ENCODE measurements at places on chromosomes 5 and 9.

DNA sequence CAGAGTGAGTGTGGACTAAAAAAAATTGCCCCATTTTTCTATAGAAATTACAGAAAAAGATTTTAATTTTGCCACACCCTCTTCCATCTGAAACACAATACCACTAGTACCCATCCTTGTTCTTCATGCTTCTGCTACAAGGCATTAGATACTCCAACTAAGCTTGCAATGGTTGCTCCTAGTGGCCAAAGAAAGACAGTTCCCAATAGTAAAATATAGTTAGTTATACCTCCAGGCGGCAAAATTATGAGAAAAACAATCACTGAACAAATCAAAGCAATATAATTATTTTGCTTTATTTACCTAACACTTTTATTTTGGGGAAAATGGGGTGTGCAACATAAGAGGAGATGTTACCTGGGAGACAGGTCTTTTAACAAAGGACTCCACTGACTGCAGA, 101.2 kb downstream of the RAPGEF6 start:
- DNase-seq = no peak

- no peak for DNase-seq
Measured at GRCh38 chr9:114486205-114486963, 18.9 kb downstream of the WHRN start.

- no peak for DNase-seq
Measured at GRCh38 chr5:155906046-155906445, 420.9 kb upstream of the SGCD start.

DNA sequence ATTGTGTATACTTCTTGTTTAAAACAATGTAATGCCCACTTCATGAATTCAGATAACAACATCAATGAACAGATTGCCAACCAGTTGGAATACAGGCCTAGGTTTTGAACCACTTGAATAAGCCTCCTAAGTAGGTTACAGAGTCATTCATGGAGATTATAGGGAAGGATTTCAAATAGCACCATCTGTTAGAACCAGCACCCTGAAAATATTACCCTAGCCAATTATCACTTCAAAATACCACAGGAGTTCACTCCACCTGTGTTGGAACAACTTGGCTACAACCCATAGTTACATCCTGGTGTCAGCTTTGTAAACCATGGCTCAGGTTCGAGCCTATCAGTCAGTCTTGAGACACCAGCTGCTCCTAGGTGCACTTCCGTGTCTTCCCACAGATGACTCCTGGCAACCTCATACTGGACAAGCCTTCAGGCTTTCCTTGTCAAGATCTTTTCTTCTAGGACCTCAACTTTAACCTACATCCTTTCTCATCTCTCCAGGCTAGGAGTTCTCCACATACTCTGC, 350.0 kb downstream of the DEPDC1B start:
- DNase-seq = no peak

DNA sequence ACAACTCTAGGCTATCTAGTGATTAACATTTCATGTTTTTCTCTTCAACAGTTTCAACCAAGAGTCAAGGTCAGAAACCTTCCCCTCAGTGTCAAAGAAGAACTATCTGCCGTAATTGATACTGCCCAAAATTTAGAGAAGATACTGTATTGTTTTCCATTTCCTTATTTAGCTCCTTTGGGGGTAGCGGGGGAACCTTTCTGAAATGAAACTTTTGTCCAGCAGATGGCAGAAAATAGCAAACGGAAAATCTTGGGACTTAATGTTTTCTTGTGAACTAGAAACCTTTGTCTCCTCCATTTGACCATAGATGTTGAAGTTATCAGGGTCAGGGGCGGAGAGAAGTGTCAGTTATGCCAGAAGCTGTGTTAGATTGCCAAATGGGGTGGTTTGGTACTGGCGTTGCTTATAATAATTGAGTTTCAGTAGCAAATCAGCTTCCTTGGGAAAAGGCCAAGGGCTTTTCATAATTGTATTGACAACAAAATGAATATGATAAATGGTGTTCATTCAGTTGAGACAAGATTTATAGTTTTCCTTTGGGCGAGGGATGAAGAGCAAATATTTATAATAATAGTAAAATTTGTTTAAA, 101.7 kb upstream of the TLX3 start:
- DNase-seq = no peak

All from stimulated activated CD4-positive, alpha-beta T cell treated with anti-CD3 and anti-CD28 coated beads, Interleukin-12 subunit alpha, Interleukin-12 subunit beta, amount 100 ng/mL, for 48 hours (primary cell).